ENCODE measurements at places on chromosomes 13 and 19. TPM values are rescaled to one million over a fixed set of nuclear protein-coding genes. Genes with fewer than 3 reads are reported as not detected.

- DNase-seq, result no peak
Observed at GRCh38 chr19:49442354-49442753, 1.0 kb upstream of the SLC17A7 start.

DNA sequence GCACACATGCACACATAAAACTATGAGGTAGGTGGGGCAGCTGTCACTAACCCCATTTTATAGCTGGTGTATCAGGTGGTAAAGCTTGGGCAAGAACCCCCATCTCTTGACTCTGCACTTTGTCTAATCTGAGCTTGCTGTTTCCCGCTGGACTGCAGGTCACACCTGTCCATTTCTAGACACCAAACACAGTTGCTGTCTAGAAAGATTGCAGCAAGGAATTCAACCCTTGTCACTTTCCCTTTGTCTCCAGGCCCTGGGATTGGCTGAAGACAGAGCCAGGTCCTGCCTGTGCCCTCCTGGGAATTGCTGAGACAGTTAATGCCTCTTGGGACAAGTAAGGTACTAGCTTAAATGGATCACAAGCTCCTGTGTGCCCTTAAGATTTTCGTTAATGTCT, 83.8 kb downstream of the RNASEH2B start:
- DNase-seq, result no peak

DNA sequence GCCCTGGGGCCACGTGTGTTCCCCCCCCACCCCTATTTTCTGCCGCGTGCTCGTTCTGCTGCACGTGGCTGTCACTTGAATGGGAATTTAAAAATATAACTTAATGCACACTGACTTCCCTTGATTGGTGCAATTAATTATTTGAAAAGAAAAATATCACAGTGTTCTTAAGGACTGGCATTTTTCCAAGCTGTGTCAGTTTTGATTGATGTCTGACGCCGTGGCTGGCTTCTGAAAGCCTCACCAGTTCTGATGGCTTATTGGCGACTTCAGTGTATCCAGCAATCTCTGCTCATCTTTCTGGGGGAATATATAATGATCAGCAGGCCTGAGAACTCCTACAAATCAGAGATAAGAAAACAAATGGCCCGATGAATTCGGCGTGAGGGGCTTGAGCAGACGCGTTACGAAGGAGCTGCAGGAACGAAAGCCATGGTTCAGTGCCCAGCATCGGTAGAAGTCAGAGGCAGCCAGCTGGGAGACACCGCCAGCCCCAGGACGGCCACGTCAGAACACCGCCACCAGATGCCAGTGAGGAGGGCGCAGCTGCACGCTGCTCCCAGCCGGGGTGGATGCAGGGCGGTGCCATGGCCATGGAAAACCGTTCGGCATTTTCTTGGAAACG, 111.2 kb downstream of the KDM4B start:
- DNase-seq, result no peak

The CYP2F1 gene
- not detected for total RNA-seq

The MCEMP1 gene
- not detected for total RNA-seq

DNA sequence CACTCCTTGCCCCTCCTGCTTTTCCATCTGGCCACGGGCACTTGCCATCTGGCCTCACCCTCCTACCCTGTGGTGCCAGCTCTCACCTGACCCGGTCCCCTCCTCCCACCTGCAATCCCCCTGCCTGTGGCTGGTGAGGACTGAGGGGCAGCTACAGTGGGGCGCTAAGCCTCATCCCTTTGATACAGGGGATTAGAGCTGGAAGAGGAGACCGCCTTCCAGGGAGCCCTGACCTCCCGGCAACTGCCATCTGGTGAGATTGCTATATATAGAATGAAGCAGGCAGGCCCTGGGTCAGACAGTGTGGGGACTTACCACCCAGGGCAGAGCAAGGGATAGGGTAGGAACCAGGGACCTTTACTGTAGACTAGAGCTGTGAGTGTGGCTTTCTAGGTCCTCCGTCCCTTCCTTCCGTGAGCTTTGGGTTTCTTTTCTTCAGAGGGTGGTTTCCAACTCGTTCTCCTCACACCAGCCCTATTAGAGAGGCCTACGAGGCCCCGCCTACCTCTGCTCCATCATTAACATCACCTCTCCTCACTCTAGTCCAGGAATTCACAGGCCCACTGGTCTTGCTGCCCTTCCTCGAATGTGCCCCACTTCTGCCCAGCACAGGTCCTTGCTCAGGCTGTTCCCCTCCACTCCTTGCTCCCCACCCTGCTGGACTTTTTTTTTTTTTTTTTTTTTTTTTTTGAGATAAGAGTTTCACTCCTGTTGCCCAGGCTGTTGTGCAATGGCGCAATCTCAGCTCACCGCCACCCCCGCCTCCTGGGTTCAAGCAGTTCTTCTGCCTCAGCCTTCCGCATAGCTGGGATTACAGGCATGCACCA, 7.7 kb downstream of the KASH5 start:
- no peak for DNase-seq

GRCh38 chr13:110018009-110018408, 231.6 kb upstream of the IRS2 start:
- no peak for DNase-seq

GRCh38 chr13:93290503-93290902, 63.9 kb downstream of the GPC6 start:
- DNase-seq, result no peak

The INSL3 gene
- 0.80 TPM for total RNA-seq

GRCh38 chr19:8262431-8262830, 45.7 kb downstream of the CD320 start:
- DNase-seq, result no peak

GRCh38 chr13:111312944-111313590, 7.4 kb upstream of the TEX29 start:
- no peak for DNase-seq

The C19orf38 gene
- total RNA-seq, result not detected

The MBD3L4 gene
- total RNA-seq, result not detected

DNA sequence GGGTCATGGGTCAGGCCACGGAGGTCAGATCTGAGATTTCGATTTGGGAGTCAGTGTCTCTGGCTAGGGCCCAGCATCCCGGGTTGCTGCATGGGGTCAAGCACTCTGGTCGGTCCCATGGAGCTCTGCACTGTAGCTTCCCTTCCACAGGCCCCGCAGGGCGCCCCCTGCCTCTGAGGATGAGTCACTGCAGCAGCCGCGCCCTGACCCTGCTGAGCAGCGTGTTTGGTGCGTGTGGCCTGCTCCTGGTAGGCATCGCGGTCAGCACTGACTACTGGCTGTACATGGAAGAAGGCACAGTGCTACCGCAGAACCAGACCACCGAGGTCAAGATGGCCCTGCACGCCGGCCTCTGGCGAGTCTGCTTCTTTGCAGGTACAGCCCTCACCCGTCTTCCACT, 3.6 kb downstream of the CACNG7 start:
- peak; percentile 91 for DNase-seq

DNA sequence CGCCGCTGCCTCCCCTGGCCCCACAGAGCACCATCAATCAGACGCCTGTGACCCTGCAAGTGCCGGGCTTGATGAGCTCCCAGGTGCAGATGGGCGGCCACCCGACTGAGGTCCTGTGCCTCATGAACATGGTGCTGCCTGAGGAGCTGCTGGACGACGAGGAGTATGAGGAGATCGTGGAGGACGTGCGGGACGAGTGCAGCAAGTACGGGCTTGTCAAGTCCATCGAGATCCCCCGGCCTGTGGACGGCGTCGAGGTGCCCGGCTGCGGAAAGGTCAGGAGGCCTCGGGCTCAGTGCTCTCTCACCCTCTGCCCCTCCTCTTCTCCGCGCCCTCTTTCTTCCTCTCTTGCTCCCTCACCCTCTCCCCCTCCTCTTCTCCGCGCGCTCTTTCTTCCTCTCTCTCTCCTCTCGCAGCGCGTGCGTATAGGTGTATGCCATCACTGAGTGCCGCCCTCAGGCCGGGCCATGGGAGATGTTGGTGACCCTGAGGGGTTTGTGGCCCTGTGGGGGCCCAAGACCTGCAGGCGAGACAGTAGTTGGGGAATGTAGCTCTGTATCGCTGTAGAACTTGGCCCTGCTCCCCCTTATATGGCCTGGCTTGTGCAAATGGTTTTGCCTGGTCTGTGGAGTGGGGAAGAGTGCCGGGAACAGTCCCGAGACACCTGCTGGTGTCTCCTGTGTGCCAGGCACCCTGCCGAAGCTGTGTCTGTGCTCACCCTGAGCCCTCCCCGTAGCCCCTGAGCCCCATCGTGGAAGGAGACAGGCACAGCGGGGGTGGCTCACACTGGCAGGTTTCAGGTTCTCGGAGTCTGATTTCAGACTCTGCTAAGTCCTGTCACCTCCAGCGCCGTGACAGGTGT, 5.4 kb upstream of the EPN1 start:
- DNase-seq, result no peak

DNA sequence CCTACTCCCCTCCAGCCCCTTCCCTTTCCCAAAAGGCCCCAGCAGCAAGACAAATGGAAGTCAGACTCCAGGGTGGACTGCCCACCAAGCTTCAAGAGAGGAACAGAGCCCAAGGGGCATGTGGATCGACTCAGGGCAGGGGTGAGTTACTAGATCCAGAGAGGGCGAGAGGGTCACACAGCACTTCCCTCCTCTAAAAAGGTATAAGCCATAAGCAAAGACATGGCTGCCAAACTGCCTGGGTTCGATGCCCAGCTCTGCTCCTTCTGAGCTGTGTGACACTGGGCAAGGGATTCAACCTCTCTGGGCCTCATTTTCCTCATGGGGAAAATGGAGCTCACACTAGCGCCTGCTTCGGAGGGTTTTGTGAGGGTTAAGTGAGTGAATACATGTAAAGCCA, 3.8 kb downstream of the PPP1R14A start:
- DNase-seq, result peak; percentile 50
